ENCODE measurements at places on chromosomes 4 and X.

DNA sequence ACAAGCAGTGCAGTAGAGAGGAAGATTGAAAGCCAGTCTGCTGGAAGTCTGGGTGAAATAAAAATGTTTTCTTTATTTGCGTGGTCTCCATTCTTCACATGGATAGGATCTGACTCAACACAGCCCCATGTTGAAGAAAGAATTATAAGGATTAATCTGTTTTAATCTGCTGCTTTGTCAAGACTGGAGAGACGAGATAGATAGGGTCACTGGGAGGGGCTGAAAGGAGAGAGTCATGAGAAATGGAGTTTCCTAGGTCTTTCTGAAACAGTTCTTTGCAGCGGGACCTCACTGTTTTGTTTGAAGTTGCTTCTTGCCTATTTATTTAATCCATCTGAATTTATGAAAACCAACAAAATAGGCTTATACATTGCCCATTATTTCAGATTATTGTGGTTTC lies 32.4 kb upstream of the RHOH start:
- DNase-seq, result no peak

- peak; percentile 57 for DNase-seq
Measured at GRCh38 chrX:7446815-7447214, 298.9 kb upstream of the PUDP start.

DNA sequence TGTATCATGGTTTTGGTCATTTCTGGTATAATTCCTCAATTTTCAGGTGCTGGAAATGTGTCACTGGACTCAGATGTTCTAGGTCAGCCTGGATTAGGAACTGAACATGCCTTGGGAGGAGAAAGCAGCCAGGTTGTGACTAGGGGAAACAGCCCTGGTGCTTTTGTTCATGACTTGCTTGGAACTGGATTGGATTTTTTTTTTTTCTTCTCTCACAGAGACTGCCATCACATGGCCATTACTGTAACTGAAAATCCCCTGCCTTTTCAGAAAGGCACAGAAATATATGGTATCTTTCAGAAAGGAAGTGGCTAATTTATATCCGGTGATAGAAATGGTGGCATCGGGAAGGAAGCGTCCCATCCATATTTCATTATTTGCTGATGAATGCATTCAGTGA lies 34.6 kb downstream of the SEPTIN11 start:
- DNase-seq, result no peak

- DNase-seq, result peak; percentile 76
Measured at GRCh38 chr4:151541389-151542071, 132.6 kb downstream of the FHIP1A start.

GRCh38 chr4:56342746-56343145 lies 44.5 kb downstream of the AASDH start:
- DNase-seq, result no peak

DNA sequence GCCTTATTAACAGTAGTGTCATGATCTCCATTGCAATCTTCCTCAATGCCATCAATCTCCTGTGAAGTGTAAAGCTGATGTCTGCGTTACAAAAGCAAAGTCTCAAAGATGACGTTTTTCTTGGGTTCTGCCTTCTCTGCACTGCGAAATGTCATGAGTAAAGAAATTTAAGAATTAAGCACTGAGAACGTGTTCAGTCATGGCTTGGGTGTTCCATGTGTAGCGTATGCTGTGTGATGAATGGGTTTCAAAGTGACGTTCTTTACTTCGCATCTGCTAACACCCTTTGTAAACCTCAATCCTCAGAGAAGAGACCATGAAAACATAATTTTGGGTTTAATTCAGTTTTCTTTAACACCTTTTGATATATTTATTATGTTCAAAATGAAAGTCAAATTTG lies 999 bp downstream of the NAP1L5 start:
- no peak for DNase-seq

- DNase-seq, result no peak
Measured at GRCh38 chr4:6118201-6118600, 82.1 kb downstream of the JAKMIP1 start.

DNA sequence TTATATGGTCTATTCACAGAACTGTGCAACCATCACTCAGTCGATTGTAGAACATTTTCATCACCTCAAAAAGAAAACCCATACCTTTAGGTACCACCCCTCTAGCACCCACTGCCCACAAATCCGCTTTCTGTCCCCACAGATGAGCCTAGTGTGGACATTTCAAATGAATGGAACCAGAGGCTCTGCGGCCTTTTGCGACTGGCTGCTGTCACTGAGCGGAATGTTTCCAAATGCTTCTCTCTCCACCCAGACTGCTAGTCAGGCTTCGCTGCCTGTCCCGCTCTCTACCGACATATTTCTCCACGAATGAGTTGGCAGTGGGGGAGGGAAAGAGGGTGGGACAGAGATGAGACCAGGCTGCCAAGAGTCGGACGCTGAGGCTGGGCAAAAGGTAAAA lies 1.7 kb upstream of the BGN start:
- no peak for DNase-seq

DNA sequence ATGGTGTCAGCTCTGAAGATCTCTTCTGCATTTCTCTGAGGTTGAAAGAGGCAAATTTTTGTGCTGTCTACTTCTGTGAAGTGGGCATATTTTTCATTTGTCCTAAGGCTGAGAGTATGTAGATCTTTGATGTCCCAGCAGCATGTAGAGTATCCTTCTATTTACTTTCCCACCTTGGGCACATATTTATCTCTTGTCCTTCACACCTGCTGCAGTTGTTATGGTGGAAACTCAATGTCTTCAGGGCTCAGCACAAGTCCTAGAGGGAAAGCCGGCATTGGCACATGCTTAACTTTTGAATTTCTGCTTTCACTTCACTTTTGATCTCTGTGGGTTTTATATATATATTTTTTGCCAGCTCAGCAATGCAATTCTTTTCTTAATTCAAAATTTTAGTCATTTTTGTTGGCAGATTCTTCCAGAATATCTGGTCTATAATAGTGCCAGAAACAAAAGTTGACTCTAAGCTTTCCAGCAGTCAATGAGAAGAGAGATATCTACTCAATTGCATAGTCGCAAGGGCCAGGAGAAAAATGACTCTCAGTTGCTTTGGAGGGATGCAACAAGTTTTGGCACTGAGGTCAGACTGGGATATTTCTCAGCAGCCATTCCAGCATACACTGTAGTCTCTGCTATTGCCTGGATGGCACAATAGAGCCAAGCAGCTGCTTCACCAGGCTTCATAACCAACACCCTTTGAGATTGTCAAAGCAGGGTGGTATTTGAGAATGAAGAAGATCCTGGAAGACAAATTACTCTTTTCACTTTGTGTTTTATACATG lies 127.8 kb upstream of the FAT1 start:
- DNase-seq, result no peak

DNA sequence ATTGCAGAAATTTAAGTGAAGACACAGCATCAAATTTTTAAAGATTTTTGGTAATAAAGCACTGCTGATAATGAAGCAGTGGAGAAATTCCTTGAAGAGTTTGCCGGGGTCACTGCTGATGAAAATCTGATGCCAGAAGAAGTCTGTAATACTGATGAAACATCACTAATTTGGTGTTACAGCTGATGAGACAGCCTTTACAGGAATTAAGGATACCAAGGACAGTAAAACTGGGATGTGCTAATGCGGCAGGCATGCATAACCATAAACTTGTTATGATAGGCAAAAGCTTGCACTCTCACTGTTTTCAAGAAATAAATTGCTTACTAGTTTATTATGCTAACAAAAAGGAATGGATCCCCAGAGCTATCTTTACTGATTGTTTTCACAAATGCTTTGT lies 52.9 kb upstream of the VEGFC start:
- DNase-seq, result peak; percentile 45

GRCh38 chrX:153873282-153874084 lies 12.5 kb downstream of the L1CAM start:
- no peak for DNase-seq

DNA sequence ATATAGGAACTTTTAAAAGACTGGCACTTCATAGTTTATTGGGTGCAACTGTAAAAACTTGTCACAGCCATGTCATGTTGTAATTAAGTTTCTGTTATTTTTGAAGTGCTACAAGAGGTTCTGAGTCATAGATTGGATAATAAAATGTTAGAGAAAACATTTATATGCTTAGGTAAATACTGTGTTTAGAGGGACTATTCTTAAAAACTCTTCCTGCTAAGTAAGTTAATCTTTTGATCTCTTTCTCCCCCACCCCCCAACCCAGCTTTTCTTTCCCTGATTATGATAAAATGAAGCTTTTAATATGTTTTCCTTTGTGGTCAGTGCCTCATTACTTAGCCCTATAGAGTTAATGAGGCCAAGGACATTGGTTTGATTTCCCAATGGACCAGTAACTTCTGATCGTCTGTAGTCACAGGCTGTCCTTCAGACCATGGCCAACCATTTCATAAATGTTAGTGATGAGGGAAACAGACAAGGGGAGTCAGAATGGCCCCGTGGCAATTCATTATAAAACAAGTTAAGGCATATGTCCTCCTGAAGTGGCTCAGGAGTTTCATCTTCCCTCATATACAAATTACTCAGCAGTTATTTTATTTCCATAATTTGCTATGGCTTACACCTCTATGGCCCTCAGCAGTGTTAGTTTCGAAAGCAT lies 3.9 kb upstream of the PDLIM5 start:
- no peak for DNase-seq

GRCh38 chr4:36310793-36311192 lies 29.4 kb downstream of the DTHD1 start:
- no peak for DNase-seq

- no peak for DNase-seq
Measured at GRCh38 chr4:148477276-148477675, 35.1 kb upstream of the NR3C2 start.

DNA sequence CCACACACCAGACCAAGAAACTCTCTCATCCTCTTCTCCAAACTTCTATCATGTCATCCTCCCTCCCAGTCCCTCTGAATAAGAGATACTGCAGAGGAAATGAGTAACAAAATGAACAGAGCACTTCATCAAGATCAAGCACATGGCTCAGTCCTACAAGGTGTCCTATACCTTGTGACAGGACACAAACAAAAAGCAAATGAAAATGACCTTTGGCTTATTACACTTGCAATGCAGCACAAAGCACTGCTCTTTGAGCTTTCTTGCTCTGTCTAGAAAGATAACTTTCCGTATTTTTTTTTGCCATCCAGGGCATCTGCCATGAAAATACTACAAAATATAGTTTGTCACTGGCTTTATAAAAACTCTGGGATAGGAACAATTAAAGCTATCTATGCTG lies 402.7 kb downstream of the HNRNPD start:
- no peak for DNase-seq

GRCh38 chr4:85747882-85748491 lies 273.0 kb downstream of the ARHGAP24 start:
- peak; percentile 52 for DNase-seq

DNA sequence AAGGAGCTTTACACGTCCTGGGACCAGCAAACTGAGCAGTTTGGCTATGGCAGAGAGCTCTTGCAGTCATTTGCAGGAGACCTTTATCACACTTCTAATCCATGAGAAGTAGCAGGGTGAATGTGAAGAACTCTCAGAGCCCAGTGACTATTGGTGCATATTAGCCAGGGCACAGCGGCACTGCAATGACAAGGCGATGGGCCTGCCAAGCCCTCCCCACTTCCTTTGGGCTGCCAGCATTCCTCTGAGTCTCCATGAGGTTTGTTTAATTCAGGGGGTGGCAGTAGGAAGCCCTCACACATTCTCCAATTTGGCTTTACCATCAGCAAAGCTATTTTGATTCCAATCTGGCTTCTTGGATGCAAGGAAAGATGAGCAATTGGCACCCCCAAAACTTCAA lies 79.2 kb upstream of the TSPAN7 start:
- DNase-seq, result no peak

DNA sequence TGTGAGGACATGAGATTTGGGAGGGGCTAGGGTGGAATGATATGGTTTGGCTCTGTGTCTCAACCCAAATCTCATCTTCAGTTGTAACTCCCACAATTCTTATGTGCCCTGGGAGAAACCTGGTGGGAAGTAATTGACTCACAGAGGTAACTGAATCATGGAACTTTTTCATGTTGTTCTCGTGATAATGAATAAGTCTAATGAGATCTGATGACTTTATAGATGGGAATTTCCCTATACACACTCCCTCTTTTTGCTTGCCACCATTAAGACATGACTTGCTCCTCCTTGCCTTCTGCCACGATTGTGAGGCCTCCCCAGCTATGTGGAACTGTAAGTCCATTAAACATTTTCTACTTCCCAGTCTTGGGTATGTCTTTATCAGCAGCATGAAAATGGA lies 253.2 kb upstream of the GK2 start:
- DNase-seq, result peak; percentile 28

- DNase-seq, result no peak
Measured at GRCh38 chrX:110454336-110454735, 95.7 kb downstream of the RTL9 start.

DNA sequence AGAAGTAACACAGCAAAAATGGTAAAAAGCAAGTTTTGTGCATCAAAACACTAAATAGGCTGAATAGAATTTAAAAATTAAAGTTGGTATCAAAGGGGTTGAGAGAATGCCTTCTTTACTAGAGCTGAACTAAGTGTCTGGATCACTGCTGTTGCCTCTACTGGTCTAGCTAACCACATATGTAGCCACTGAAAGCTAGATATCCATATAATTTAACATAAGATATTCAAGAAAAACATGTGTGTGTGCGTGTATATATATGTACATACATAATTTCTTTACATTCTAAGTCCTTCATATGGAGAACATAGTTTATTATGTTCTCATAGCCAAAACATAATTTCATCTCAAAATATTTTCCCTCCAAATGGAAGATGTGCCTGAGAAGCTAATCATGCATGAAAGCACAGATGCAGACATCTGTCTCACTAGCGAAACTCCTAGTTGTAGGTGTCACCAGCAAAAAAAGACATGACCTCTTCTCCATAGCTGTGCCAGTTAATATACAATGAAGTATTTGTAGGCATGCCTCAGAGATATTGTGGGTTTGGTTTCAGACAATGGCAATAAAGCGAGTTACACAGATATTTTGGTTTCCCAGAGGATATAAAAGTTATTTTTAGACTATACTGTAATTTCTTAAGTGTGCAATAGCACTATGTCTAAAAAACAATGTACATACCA lies 47.3 kb downstream of the PDE5A start:
- no peak for DNase-seq

- no peak for DNase-seq
Measured at GRCh38 chr4:53510321-53510720, 81.0 kb downstream of the LNX1 start.

DNA sequence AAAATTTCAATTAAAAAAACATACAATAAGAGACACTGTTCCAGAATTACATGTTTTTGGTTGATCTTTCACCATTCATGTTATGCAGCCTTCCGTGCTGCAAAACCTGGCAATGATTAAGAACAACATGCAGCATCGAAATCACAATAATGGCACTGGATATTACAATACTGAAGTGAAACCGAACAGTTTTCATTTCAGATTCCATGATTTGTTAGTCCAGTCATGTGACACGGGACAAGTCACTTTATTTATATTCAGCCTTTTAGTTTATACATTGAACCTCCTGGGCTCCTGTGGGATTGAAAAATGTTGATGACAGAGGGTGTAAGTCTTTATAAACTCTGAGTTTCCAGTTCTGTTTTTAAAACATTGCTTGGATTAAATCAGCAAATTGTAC lies 142.5 kb upstream of the TTC29 start:
- DNase-seq, result no peak
